Activated T-cell treated with anti-CD3 and anti-CD28 coated beads, Interleukin-2, amount 50 U/mL, for 72 hours (primary cell): ENCODE measurements at places on chromosomes 7 and 10. TPM values are rescaled to one million over a fixed set of nuclear protein-coding genes. Genes with fewer than 3 reads are reported as not detected.

DNA sequence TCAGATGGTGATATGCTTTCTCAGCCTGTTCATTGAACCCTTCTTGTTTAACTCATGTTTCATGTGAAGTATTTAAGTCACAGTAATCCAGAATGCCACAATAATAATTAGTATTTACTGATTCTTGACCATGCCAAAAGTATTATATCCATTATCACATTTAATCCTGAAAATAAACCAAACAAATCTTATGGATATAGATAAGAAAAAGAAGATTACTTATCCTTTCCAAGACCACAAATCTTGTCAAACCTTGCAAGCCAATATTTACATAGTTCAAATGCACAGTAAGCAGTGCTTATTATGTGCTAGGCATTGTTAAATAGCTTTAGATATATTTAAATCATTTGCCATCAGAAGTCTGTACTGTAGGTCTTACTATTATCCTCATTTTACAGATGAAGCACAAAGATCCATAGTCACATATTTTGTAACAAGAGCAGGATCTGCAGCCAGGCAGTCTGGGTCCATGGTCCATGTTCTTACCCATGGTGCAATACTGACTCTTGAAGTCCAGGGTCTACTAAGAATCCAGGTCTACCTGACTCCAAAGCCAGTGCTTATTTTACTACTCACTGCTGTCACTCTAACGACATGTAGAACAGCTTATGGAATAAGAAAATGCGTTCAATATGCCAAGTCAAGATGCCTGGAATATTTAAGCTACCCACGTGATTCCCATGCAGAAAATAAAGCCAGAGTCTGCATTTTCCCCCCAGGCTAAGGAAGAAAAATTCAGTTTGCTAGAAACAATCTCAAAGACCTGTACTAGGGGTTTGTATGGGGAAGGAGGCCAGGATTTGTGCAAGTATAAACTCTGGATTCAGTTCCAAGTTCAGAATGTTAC, 984.8 kb upstream of the LRRTM3 start:
- H3K4me3 ChIP-seq = no peak overlapping the region
- no peak for DNase-seq
- H3K36me3 ChIP-seq = no peaks in the 10 kb centered on the region
- no peaks in the 10 kb centered on the region for H3K4me1 ChIP-seq
- no peak overlapping the region for H3K27ac ChIP-seq
- H3K27me3 ChIP-seq = no peaks in the 10 kb centered on the region

GRCh38 chr10:5666008-5666840, at the start of gene ASB13:
TSS of gene ASB13 (minus strand) at chr10:5666595. CDS start at chr10:5666551, 44 bp downstream.
- H3K27me3 ChIP-seq = peaks cover 5% of the 10 kb centered on the region
- peaks cover 3% of the 10 kb centered on the region for H3K36me3 ChIP-seq
- no peak within 1 kb of the TSS for H3K27ac ChIP-seq
- H3K4me3 ChIP-seq = peak within 1 kb of the TSS; percentile 95
- peak; percentile 47 for DNase-seq

DNA sequence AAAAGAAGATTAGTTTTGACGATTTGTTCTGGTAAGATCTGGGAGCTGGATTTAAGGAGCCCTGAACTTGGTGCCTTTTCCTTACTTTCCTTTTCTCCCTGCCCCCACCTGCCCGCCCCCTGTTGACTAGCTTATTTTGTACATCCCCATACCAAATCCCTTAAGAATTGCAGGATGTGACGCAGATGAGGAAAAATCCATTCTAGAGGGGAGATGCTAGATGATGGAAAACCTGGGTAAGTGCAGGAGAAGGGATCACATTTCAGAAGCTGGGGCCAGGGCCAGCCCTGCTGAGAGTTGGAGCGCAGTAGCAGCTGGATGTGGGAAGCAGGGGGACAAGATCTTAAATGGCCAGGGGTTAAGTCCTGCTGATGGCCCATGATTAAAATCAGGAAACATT, 93.9 kb downstream of the CCDC3 start:
- H3K4me3 ChIP-seq = no peak overlapping the region
- H3K27ac ChIP-seq = no peak overlapping the region
- H3K36me3 ChIP-seq = peaks cover 2% of the 10 kb centered on the region
- DNase-seq = no peak
- H3K4me1 ChIP-seq = no peaks in the 10 kb centered on the region
- peaks cover 39% of the 10 kb centered on the region for H3K27me3 ChIP-seq

- H3K27me3 ChIP-seq = peaks cover 6% of the 10 kb centered on the region
- no peaks in the 10 kb centered on the region for H3K36me3 ChIP-seq
- no peak overlapping the region for H3K27ac ChIP-seq
- no peak for DNase-seq
- H3K4me3 ChIP-seq = no peak overlapping the region
- H3K4me1 ChIP-seq = peaks cover 5% of the 10 kb centered on the region
Observed at GRCh38 chr10:13830385-13830784, 243.6 kb downstream of the PRPF18 start.

The CLDN4 gene
- 0.34 TPM for total RNA-seq

DNA sequence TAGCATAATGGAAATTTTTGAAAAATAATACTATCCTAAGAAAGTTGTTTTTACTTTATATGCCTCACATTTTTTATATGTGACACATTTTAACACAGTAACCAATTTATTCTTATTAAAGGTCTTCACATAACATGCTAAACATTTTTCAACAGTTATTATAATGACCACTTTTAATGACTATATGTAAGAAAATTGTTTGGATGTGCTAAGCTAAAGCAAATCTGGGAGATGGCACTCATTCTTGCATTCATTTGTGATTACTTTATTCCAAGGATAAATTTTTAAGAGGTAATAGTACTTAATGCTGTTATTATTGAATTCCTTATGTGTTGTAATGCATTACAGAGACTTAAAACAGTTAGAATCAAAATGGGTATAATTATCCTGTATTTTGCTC, 88.1 kb downstream of the ANKIB1 start:
- H3K4me1 ChIP-seq = no peaks in the 10 kb centered on the region
- H3K27ac ChIP-seq = no peak overlapping the region
- peaks cover 15% of the 10 kb centered on the region for H3K36me3 ChIP-seq
- no peak overlapping the region for H3K4me3 ChIP-seq
- H3K27me3 ChIP-seq = no peaks in the 10 kb centered on the region

The HOXA5 gene
- total RNA-seq = not detected

GRCh38 chr10:11858093-11858492, 34.9 kb downstream of the PROSER2 start:
- H3K4me1 ChIP-seq = peaks cover 8% of the 10 kb centered on the region
- no peak for DNase-seq
- H3K4me3 ChIP-seq = no peak overlapping the region
- no peak overlapping the region for H3K27ac ChIP-seq
- H3K27me3 ChIP-seq = peaks cover 19% of the 10 kb centered on the region
- H3K36me3 ChIP-seq = no peaks in the 10 kb centered on the region

DNA sequence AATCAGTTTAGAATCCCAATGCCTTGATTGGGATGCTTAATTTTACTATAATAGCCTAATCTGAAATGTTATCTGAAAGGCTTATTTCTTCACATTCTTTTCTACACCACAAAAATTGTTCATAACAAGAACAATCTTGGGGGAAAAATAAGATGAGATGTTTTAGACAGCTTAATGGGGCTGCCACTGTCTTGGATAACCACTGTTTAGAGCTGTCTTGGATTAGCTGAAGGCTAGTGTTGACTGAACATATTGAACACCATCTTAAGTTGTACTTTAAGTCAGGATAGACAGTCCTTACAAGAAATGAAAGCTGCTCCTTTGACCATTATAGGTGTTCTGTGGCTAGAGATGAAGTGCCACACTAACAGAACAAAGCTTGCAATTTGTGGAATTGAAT, 501.3 kb downstream of the GFRA1 start:
- no peaks in the 10 kb centered on the region for H3K36me3 ChIP-seq
- no peak for DNase-seq
- no peaks in the 10 kb centered on the region for H3K27me3 ChIP-seq
- H3K4me3 ChIP-seq = no peak overlapping the region
- no peaks in the 10 kb centered on the region for H3K4me1 ChIP-seq

The ZNF425 gene
- 3.6 TPM for total RNA-seq

GRCh38 chr7:48299580-48300169, 128.4 kb downstream of the ABCA13 start:
- H3K4me1 ChIP-seq = peaks cover 20% of the 10 kb centered on the region
- DNase-seq = peak; percentile 66
- H3K27ac ChIP-seq = peak overlapping the region; percentile 55
- H3K36me3 ChIP-seq = no peaks in the 10 kb centered on the region

DNA sequence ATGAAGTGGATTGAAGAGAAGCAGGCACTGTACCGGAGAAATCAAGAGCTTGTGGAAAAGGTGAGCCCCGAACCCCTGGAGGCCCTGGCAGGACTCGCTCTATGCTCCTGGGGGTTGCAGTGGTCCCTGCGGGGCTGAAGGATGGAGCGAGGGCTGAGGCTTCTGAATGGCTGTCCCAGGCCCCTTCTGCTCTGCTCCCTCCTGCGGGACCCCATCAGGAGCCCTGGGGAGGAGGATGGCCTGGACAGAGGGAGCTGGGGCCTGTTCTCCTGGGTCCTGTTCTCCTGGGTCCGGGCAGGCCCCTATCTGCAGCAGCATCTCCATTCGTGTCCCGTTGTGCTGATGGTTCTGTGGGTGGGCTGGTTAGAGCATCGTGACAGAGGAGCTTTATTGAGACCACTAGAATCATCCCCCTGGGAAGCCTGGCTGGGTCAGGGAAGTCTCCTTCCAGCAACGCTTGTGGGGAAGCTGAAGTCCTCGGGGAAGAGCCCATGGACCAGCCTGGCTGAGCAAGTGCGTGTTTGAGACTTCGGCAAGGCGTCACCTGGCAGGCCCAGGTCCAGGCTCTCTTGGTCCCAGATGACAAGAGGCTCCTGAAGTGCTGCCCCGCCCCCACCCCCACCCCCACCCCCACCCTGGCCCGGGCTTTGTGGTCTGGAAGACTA, 41.1 kb upstream of the DPYSL4 start:
- H3K27me3 ChIP-seq = no peaks in the 10 kb centered on the region
- H3K4me3 ChIP-seq = no peak overlapping the region
- H3K27ac ChIP-seq = no peak overlapping the region
- no peak for DNase-seq
- no peaks in the 10 kb centered on the region for H3K4me1 ChIP-seq

The TWIST1 gene
- total RNA-seq = 0.48 TPM

DNA sequence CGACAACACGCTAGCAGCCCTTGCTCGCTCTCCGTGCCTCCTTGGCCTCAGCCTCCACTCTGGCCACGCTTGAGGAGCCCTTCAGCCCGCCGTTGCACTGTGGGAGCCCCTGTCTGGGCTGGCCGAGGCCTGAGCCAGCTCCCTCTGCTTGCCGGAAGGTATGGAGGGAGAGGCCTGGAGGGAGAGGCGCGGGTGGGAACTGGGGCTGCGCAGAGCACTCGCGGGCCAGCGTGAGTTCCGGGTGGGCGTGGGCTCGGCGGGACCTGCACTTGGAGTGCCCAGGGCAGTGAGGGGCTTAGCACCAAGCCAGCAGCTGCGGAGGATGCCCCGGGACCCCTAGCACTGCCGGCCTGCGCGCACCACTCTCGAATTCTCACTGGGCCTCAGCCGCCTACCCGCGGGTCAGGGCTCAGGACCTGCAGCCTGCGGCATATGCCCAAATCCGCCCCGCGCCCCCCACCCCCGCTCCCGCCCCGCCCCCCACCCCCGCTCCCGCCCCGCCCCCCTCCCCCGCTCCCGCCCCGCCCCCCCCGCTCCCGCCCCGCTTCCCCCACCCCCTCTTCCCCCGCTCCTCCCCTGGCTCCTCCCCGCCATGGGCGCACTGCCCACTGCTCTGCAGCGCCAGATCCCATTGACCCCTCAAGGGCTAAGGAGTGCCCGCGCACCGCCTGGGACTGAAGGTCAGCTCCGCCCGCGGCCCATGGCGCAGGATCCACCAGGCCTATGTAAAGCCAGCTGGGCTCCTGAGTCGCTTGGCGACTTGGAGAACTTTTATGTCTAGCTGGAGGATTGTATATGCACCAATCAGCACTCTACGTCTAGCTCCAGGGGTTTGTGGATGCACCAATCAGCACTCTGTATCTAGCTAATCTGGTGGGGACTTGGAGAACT, 15.9 kb upstream of the ACBD5 start:
- no peak overlapping the region for H3K27ac ChIP-seq
- DNase-seq = no peak
- peaks cover 42% of the 10 kb centered on the region for H3K4me1 ChIP-seq
- peaks cover 7% of the 10 kb centered on the region for H3K36me3 ChIP-seq

DNA sequence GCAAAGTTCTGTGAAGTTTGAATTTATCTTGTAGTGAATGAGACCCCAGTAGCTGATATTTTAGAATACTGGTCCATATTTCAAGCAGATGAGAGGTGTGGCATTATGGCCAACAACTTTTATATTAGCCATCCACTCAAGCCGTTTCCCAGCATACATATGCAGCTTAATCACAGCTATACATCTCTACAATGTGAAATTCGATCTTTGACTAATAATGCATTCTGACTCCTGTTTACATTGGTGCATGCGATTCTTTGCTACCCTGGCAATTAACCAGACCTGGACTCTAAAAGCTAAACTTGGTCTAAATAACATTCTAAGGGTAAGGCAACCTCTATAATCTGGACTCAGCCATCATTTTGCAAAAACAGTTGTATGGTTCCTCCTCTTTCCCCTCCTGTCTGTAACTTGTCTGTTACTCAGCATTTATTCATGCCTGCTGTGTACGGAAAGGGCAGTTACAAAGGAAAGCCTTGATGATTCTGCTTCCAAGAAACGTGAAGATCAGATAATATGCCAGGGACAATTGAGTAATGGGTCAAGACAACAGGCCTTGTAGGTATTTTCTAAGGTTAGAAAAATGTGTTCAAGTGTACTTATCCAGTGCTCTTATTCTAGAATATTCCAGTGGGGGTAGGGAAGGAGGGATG, 50.6 kb downstream of the PNLIPRP2 start:
- DNase-seq = no peak
- H3K4me1 ChIP-seq = no peaks in the 10 kb centered on the region
- H3K27ac ChIP-seq = no peak overlapping the region
- no peaks in the 10 kb centered on the region for H3K36me3 ChIP-seq

DNA sequence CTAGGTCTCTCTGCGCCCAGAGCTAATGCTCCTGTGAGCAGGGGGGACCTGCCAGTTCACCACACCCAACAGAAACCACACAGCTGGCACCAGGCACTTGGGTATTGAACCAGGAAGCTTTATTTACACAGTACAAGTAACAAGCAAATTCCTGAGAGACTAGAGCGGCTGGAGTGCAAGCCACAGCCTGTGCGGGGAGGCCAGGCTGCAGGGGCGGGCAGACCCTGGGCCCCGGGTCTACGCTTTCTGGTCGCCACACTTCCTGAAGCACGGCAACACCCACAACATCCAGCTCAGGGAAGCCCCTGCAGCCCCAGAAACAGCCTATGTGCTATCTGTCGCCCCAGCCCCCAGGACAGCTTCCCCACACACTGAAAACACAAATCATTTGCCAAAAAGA, 125.0 kb downstream of the FAM53B start:
- H3K4me1 ChIP-seq = peaks cover 27% of the 10 kb centered on the region
- DNase-seq = no peak
- H3K27me3 ChIP-seq = no peaks in the 10 kb centered on the region

DNA sequence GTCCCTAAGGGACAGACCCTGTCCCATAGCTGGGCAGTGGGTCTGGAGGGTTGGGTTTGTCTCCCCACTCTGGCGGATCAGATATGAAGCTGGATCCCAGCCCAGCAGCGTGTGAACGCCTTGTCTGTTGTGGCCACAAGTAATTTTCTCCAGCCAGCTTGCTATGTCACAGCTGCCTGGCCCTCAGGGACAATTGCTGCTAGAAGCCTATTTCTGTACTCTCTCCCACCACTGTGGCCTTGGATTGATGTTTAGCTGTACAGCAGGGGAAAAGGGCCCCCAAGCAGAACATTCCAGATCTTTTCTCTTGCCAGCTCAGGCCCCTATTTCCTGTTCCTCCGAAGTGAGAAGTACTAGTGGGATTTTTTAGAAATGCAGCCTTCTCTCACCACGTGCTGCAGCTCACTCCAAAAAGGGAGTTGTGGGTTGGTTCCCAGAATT, 53.5 kb upstream of the WAC start:
- no peaks in the 10 kb centered on the region for H3K4me1 ChIP-seq
- no peaks in the 10 kb centered on the region for H3K36me3 ChIP-seq
- DNase-seq = no peak
- no peak overlapping the region for H3K27ac ChIP-seq
- H3K27me3 ChIP-seq = peaks cover 5% of the 10 kb centered on the region
